ENCODE measurements at places on chromosomes 4 and X.

DNA sequence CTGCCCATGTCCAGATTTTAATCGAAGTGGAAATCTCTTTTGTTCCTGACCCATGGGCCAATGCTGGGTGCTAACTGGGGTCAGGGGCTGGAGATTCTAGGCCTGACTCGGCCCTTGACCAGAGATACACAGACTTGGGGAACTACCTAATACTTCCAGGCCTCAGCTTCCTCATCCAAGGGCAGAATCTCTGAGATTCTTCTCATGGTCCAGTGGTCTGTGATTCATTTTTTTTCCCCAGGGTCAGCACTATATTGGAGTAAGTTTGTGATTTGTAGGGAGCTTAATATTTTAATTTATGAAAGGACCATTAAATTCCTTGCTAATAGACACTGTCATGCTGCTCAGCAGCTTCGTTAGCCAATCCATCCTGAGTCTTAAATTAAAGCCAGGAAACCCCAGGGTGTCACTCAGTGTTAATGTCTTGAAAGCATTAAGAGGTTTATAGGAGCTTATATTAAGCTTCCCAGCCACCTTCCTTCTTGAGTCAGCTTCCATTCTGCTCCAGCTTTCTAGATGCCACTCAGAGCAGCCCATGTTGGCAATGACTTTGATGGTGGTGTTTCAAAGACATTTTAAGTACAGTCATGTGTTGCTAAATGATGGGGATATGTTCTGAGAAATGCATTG lies 27.0 kb upstream of the PROM1 start:
- no peak for DNase-seq

- no peak for DNase-seq
These were observed 79.2 kb upstream of the BOD1L1 start for GRCh38 chr4:13706716-13707115.

GRCh38 chr4:89055157-89056080 lies 1.6 kb downstream of the FAM13A start:
- no peak for DNase-seq

DNA sequence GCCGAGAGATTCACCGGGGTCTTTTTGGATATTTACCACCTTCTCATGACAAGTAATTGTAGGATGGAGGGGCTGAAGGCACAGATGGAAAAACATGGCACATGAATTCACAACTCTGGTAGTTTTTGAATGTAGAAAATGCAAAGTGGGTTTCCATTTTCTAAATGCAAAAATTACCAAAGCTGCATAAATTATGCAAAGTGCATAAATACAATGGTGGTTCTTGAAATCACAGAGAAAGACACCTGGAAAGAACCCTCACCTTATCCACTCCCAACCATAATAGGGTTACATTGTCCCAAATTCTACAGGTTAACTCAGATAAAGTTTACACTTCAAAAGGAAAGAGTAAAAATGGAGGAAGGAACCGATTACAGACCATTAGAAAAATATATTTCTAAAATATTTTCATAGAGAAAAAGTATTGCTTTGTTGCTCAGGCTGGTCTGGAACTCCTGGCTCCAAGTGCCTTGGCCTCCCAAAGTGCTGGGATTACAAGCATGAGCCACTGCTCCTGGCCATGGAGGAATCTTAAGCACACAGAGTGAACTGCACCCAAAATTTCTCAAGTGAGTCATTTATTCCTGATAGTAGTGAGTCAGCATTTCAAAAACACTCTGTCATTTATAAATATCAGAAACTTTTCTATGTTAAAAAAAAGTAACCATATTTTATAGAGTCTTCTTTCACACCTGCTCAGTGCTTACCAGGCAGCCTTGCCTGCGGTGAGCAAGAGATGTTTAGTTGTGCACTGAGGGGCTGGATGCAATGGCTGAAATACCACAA lies 101.4 kb downstream of the FIP1L1 start:
- no peak for DNase-seq

DNA sequence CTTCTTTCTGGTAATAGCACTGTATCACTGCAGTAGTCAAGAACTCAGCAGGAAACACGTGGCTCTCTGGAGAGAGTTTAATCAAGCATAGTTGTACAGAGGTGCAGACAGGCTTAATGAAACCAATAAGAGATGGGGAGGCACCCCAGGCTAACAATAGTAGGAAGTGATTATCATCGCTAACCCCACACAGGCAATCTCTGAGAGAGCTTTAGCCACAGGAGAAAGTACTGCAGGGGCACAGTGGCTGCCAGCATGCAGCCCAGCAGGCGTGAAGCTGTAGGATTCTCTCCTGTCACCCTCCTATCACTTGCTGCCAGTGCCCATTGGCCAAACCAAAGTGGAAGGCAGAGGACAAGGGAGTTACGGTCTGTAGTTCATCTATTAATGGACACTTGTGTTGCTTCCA lies 450.0 kb upstream of the RASGEF1B start:
- no peak for DNase-seq

- no peak for DNase-seq
These were observed at the start of gene FAT1 for GRCh38 chr4:186723292-186724057. Gene FAT1, minus strand, starts transcription at chr4:186723856. Its CDS starts 14,029 bp downstream, at chr4:186709827.

DNA sequence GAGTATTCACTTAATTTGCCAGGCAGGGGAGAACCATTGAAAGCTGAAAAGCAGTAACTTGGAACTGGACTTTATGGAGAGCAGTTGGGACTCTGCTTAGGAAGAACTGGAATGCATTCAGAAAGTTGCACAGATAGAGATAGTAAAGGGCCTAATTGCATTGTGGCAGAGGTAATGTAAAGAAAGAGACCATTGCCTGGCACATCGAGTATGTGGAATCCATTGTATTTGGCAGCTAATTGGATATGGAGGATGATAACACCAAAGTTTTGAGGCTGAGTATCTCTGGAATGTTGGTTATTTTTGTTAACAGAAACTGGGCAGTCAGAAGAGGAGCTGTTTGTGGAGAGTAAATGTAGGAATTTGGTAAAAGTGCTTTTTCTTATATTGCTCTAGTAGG lies 169.9 kb downstream of the BMPR1B start:
- DNase-seq = no peak

DNA sequence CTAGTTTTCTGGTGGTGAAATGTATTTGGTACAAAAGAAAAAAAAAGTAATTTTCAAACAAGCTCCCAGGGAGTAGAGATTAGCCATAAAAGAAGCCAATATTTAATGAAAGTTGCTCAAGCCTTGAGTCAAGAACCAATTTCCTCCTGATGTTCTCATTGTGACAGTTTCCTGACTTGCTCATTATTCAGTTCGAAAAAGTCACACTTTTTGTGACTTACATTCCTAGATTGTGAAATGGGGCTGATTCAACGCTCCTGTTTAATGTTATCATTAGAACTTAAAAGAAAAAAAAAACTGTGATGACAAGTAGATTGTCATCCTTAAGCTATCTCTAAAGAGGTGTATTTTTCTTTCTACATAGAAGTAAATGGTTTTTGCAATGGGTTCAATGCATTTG lies 122.6 kb upstream of the BMPR1B start:
- DNase-seq = no peak

- no peak for DNase-seq
These were observed 173.6 kb upstream of the SFRP2 start for GRCh38 chr4:153962311-153963039.

GRCh38 chrX:21374163-21374993 lies at the start of gene CNKSR2:
Gene CNKSR2, plus strand, starts transcription at chrX:21374418. Its CDS starts 480 bp downstream, at chrX:21374898.
- no peak for DNase-seq

DNA sequence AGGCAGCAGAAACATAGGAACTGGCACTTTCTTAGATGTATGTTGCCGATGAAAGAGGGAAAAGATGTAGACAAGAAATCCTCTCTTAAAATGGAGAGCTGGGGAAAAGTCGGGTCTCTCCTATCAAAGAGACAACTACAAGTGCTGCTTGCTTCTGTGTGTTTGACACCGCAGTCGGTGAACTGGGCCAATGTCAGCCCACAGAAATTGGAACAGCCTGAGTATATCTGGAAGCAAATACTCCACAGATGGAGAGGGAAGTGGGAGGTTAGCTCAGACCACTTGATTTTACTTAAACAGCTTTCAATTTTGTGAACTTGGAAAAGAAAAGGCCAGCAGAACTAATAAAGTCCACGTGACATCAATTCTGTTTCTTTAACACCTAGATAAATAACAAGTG lies 230.9 kb upstream of the FAT1 start:
- no peak for DNase-seq

- DNase-seq = no peak
These were observed 88.9 kb downstream of the ZNF674 start for GRCh38 chrX:46456125-46456922.

- no peak for DNase-seq
These were observed 50.5 kb upstream of the NDST3 start for GRCh38 chr4:117983541-117984365.

DNA sequence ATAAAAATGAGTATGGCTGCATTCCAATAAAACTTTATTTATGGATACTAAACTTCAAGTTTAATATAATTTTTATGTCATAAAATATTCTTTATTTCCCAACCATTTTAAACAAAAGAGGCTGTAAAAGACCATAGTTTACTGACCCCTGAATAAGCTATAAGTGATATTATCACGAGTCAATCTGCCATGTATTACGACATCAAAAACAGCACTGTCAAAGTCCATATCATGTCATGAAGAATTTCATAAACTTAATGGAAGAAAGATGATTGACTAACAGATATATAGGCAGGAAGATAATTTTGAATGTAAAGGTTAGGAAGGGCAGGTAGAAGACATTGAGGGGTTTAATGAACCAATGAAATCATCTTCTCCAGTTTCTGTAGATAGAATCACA lies 18.2 kb downstream of the TMEM156 start:
- DNase-seq = no peak
